ENCODE measurements at places on chromosomes 5 and 9.

- DNase-seq, result no peak
These were observed 225.0 kb downstream of the MLLT3 start for GRCh38 chr9:20397348-20397747.

DNA sequence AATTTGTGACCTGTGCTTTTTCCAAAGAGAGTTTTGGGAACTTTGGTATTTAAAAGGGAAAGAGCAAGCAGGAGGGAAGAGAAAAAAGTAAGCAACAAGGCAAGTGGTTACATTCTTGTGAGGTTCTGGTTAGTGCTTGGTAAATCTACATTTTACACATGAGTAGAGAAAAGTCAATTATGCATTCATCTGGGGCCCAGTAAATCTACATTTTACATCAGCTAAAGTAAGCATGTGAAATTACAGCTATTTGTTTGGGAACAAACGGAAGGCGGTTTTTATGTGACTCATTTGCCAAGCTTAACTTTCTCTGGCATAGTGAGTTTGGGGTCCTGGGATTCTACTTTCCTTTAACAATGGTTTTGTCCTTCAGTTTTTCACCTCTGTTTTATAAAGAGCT lies 102.2 kb downstream of the SNX18 start:
- no peak for DNase-seq

DNA sequence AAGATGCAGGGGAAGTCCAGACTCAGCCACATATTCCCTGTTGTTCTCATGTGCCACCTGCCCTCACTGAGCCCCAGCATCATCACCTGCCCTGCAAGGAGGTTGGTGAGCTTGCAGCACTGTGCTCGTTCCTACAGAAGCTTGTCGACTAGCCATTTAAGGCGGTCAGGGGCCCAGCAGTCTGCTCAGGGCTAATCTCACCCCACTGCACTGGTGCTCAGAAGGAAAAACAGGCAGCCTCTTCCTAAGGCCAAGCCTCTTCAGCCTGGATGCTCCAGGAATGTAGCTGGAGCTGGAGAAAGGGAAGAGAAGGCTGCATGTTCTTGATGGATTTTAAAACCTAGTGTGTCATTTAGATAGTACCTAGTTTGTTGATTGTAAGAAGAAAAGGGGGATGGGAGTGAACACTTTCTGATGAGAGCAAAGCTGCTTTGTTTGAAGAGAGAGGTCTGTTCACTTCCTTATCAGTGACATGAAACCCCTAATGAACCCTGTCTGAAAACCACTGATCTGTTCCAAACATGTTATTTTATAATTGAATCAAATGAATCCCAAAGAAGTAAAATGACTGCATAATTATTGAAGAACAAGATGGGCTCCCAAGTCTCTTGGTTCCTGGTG lies 10.6 kb upstream of the ASPN start:
- no peak for DNase-seq

DNA sequence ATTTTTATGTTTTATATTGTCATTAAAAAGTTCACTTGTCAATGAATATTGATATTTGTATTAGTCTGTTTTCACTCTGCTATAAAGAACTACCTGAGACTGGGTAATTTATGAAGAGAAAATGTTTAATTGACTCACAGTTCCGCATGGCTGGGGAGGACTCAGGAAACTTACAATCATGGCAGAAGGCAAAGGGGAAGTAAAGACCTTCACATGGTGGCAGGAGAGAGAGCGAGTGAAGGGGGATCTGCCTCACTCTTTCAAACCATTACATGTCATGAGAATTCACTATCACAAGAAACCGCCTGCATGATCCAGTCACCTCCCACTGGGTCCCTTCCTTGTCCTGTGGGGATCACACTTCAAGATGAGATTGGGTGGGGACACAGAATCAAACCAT lies 27.4 kb downstream of the SRD5A1 start:
- DNase-seq, result no peak

DNA sequence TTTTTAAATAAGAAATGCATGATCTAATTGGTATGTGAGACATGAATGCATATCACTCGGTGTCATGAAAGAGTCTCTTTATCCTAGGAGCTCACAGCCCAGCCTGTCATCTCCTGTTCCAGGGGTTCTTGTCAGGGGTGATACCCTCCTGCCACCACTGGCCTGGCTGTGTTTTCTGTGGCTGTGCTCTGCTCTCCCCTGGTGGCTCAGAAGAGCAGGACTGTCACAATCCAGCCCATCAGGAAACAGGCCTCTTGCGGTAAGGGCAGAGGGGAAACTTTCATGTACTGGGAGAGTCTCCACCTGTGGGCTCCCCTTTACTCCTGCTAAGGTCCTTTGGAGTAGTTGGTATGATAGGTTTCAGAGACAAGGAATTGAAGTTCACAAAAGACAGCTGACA lies 240.2 kb upstream of the GLRA1 start:
- DNase-seq, result no peak

- no peak for DNase-seq
These were observed 552.1 kb upstream of the CDH9 start for GRCh38 chr5:27590503-27590902.

GRCh38 chr9:82117026-82117811 lies 128.6 kb downstream of the SPATA31D1 start:
- DNase-seq, result no peak

DNA sequence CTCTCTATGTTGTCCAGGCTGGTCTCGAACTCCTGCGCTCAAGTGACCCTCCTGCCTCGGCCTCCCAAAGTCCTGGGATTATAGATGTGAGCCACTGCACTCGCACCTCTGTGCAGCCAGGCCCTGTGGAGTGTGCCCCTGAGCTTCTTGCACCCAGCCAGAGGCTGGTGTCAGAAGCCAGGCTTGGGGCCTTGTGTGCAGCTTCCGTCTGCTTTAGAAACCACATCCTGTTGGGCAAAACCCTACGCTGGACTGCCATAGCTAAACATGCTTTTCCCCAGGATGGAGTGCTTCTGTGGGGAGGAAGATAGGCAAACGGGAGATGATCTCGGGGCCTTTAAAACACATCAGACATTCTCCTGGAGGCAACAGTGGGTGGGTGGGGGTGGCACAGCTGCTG lies 40.1 kb downstream of the PRRT1B start:
- DNase-seq, result no peak

DNA sequence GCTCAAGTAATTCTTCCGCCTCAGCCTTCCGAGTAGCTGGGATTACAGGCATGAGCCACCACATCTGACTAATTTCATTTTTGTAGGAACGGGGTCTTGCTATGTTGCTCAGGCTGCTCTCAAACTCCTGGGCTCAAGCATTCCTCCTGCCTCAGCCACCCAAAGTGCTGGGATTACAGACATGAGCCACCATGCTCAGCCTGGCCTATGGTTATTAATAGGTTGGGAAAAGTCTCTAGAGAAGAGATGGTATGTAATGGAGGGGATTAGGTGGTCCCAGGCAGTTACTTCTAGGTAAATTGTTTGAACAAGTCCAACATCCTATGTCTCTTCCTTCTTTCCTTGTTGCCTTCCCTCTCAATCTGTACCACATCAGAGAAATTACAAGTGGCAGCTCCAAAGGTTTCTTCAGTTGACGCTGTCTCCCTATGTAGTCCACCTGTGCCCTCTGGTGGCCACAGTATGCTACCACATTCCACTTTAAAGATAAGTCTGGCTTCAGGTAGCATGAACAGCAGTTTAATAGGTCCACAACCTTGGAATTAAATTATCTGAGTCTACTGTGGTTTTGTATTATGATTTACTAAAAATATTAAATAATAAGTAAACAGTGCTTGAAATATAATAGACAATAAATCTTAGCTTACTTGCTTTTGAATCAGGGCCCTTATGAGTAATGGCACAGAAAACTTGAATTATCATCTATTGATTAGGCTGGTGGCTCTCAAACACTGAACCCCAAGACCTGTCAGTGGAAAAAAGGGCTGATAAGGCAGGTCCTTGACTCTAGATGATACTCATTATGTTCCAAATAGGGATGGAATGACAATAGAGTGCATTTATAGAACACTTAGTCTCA lies 9.7 kb downstream of the TIGD6 start:
- peak; percentile 73 for DNase-seq

DNA sequence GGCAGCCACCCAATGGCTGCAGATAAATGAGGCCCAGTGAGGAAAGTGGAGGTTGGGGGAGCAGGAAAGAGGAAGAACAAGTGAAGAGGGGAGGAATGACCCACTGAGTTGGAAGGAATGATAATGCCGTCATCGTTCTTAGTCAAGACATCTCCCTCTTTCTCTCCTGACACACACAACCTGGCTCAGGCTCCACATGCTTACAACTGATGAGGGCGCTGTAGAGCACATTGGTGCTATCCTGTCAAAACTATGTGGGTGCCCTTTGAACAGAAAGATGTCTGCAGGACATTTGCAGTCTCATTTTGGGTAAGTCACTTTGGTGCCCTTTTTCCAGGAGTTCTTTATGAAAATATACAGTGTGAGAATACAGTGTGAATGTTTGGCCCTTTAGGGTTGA lies 5.9 kb downstream of the IFNW1 start:
- DNase-seq, result no peak

DNA sequence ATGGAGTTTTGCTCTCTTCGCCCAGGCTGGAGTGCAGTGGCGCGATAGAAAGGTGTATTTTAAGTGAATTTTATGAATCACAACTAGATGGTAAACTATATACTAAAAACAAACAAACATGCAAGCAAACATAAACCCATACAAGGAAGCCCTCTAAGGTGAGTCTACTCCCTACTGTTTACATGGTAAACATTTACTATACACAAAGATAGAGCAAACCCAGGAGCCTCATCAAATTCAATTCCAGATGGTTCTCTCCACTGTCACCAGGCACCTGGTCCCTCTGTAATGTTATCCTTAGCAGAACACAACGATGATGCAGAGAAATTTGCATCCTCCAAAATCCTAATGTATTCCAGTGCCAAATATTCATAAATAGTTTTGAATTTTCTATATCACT lies 17.9 kb downstream of the ANKH start:
- no peak for DNase-seq

DNA sequence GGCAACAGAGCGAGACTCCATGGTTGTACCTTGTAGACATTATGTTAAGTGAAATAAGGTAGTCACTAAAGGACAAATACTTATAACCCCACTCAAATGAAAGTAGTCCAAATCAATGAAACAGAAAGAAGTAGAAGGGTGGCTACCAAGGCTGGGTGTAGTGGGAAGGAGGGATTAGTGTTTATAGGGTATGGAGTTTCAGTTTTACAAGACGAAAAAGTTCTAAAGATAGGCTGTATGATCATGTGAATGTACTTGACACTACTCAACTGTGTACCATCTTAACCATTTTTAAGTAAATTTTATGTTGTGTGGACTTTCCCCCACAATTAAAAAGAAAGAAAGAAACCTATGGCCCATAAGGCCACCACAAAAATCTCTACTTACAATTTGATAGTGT lies 32.2 kb downstream of the ALDH7A1 start:
- DNase-seq, result no peak

DNA sequence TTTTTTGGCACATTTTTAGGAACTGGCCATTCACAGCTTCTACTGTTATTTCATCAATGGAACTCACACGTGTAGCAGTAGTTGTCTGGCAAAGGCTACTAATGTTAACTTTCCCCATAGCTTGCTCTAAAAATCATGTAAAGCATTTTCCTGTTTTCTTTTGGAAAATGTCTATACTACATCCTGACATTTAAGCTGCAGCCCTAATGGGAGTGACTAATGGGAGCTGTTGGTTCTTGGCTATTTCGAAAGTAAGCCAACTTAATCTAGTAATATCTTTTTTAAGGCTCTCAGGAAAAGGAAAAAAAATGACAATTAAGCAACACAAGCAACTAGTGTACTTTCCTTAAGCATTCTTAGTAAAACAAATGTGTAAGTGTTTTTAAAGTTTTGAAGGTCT lies 169.2 kb downstream of the SLC12A2 start:
- no peak for DNase-seq

GRCh38 chr9:2985343-2985742 lies 141.4 kb upstream of the PUM3 start:
- no peak for DNase-seq

DNA sequence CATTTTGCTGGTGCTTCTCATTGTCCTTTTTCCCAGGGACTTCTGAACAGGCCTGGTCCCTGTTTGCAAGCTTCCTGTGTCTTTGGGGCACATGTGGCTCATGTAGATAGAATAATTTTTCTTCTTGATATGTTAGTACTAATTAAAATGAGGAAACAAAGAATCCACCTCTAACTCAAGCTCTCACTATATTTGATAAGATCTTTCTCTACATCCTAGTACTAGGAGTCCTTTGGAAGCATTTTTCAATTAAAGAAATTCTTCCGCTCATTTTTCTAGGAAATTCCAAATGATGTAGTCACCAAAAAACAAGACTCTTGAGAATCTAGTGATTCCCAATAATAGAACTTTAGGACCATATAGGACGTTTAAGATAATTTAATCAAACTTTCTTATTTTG lies 165.3 kb downstream of the SEC61B start:
- DNase-seq, result no peak

- no peak for DNase-seq
These were observed 26.6 kb downstream of the RUSC2 start for GRCh38 chr9:35516479-35516878.

DNA sequence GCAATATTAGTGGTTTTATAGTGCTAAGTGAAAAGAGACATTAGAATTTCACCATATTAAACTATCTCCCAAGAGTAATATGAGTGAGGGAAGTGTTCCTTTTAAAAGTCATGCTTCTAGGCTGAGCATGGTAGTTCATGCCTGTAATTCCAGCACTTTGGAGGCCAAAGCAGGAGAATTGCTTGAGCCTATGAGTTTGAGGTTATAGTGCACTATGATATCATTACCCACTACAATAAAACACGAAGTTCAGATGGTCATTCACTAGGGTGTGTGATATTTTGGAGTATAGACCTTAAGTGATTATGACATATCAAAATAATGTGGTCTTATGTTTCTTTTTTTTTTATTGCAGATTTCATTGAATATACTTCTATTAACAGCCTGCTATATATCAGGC lies 6.7 kb downstream of the KIF2A start:
- no peak for DNase-seq

DNA sequence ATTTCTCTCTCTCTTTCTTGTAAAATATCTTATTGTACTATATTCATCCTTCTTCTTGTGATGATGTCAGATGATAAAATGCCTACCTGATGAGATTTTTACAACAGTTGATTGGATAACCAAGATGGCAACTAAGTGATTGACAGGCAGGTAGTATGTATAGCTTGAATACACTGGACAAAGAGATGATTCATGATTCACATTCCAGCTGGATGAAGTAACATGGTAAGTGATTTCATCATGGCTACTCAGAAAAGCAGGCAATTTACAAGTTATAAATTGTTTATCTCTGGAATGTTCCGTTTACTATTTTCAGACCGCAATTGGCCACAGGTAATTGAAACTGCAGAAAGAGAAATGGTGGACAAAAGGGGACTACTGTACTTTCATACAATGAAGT lies 1471.7 kb upstream of the C9orf72 start:
- no peak for DNase-seq

GRCh38 chr9:137070201-137070905 lies at the start of gene SAPCD2:
Gene SAPCD2 (minus strand): TSS chr9:137070557. CDS start chr9:137070460, 97 bp downstream.
- no peak for DNase-seq

- no peak for DNase-seq
These were observed 324.1 kb upstream of the TNC start for GRCh38 chr9:115442054-115442453.

DNA sequence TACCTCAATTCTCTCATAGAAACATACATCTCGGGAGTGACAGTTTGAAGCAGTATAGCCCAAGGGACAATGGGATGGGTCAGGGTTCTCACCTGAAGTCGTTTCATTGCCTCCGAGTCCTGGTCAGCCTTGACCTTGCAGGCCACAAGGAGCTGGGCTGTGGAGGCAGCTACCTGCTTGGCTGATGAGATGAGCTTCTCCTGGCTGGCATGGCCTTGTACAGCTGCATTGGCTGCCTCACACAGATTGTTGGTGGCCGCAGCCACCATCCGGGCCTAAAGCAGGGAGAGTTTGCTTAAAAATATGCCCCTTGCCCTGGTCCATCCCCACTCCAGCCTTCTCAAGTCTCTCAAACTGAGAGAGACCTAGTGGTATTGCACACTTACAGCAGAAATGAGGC lies 8.5 kb upstream of the TPM2 start:
- DNase-seq, result no peak
